ENCODE measurements at places on chromosomes 16 and 17. TPM values are rescaled to one million over a fixed set of nuclear protein-coding genes. Genes with fewer than 3 reads are reported as not detected.

ANTKMT gene
- total RNA-seq, result 19.4 TPM

SLX4 gene
- total RNA-seq, result 7.1 TPM

ZP2 gene
- not detected for total RNA-seq

NFATC2IP gene
- total RNA-seq, result 30.7 TPM

PSMD12 gene
- 19.6 TPM for total RNA-seq

RNF227 gene
- total RNA-seq, result 4.2 TPM

GJC1 gene
- 40.6 TPM for total RNA-seq

CDH8 gene
- not detected for total RNA-seq

MYCBPAP gene
- 0.64 TPM for total RNA-seq

CCL7 gene
- not detected for total RNA-seq

TMEM204 gene
- 22.5 TPM for total RNA-seq

ASPA gene
- under 0.01 TPM for total RNA-seq

CDRT15 gene
- not detected for total RNA-seq

IRX6 gene
- total RNA-seq, result not detected

PRSS27 gene
- total RNA-seq, result 0.97 TPM

CARD14 gene
- not detected for total RNA-seq

CCL3 gene
- total RNA-seq, result not detected

HOXB9 gene
- not detected for total RNA-seq

TMIGD1 gene
- not detected for total RNA-seq

DNAJA2 gene
- total RNA-seq, result 101 TPM

SLC16A11 gene
- not detected for total RNA-seq

ABCC12 gene
- not detected for total RNA-seq

CD300LB gene
- total RNA-seq, result not detected

KRT17 gene
- 6.1 TPM for total RNA-seq

LLGL2 gene
- 2.2 TPM for total RNA-seq

EPN3 gene
- under 0.01 TPM for total RNA-seq

MYH1 gene
- total RNA-seq, result not detected

DNAJA3 gene
- total RNA-seq, result 50.1 TPM

TNFRSF13B gene
- total RNA-seq, result not detected

USP43 gene
- total RNA-seq, result not detected

GRAP gene
- not detected for total RNA-seq
